ENCODE measurements at places on chromosomes 7 and 10.
A peak's percentile ranks its signal among the peaks of the same experiment; 100 is the strongest.

- no peak for DNase-seq
Observed at GRCh38 chr10:15267496-15267895, 99.0 kb upstream of the NMT2 start.

- DNase-seq: no peak
Observed at GRCh38 chr10:7804216-7804615, 14.1 kb upstream of the TAF3 start.

DNA sequence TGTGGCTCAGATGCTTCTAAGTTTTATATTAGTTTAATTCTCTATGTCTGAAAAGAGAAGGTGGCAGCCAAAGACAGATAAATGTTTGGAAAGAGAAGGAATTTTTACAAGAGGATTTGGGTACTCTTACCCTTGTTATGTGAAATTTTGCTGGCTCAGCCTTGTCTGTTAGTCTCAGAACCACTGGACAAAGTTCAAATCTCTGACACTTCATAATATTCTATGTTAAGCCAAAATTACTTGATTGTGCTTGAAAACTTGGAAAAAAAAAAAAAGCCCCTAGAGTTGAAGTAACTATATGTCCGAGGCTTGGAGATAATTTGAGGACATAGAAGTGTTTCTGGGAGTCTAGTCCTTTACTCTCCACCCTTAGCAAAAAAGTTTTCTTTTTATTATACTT, 1079.3 kb upstream of the LRRTM3 start:
- no peak for DNase-seq

DNA sequence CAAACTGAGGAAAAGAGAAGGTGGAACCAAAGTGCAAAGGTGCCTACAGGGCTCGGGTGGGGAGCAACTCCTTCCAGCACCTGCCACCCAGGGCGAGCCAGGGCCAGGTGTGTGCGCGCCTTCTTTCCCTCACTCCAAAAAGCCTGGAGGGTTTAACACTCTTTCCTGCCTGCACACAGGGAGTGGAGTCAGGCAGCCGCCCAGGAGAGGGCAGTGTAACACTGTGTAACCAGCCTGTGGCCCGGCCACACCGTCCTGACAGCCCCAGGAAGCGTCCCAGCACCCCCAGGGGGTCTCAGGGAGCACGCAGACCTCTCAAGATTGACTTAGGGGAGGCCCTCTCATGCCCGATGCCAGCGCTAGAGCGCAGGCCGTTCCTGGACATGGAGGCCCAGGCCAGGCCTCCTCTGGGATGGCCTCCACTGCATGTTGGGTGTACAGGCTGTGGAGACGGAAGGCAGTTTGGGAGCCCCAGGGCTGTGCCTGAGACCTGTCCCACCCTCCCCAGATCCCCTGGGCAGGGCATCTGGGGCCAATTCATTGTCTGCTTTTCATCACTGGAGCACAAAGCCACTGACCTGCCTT, 13.4 kb downstream of the BRI3 start:
- DNase-seq: peak; percentile 65

DNA sequence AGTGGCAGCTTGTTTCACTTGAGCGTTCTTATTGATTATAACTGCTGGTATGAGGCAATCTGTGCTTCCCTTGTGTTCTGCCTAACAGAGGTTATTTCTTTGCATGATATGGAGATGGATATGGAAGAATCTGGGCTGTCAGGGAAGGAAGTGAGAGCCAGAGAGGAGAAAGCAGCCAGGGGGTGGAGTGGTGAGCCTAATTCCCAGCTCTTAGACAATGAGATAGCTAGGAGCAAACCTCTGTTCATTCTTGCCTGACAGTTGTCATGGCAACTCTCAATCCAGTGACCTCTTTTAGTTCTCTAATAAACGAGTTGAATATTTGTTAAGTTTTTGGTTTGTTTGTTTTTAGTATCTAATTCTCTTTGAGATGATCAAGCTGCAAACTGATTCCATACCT, 214.3 kb downstream of the NRG3 start:
- DNase-seq: no peak

- DNase-seq: no peak
Observed at GRCh38 chr7:156764016-156764669, 123.6 kb downstream of the RNF32 start.

DNA sequence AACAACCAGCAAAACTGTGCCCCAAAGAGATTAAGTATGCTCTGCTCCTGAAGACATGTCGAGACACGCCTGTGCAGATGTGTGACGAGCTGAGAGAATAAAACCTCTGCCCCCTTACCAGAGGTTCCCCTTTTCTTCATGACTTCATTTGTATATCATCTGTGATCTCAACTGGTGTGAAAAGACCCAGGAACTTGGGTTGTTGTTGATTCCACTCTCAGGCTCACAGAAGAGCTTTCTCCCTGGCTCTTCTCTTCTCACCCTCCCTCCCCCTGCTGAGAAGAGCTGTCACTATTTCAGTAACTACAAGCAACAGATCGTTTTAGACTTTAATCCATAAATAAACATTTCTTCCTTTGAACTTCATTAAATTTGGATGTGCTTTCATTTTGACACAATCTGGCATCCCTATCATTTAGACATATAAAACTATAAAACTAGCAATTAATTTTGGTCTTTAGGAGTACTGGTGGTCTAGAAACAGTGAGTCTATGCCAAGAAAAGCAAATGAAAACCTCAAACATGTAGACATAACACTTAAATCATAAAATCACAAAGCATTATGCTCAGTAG, 179.3 kb upstream of the FZD8 start:
- no peak for DNase-seq
